GM18507 (cell line): ENCODE measurements at places on chromosomes 7 and 10.

DNA sequence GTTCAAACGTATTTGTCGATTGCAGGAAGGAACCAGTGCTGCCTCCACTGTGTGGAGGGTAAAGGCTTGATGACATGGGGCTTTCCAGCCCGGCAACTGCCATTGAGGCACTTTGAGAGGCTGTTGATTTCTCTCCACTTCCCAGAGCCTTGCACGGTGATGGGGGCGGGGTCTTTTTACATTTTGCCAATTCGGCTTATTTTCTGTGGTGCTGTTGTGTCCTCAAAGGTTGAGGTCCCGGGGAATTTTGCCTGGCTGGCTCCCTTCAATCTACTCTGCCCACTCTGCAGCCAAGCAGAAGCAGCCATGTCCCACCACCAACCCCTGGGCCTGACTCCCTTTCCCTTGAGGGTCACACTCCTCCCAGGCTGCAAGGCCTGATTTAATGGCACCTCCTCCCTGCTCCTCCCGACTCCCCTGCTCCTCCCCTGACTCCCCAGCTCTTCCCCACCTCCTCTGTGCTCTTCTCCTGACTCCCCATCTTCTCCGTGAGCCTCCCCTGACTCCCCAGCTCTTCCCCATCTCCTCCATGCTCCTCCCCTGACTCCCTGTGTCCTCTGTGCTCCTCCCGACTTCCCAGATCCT, 39.0 kb downstream of the OAT start:
- no peak for DNase-seq

GRCh38 chr10:98217801-98218200, 50.2 kb downstream of the LOXL4 start:
- DNase-seq, result no peak

DNA sequence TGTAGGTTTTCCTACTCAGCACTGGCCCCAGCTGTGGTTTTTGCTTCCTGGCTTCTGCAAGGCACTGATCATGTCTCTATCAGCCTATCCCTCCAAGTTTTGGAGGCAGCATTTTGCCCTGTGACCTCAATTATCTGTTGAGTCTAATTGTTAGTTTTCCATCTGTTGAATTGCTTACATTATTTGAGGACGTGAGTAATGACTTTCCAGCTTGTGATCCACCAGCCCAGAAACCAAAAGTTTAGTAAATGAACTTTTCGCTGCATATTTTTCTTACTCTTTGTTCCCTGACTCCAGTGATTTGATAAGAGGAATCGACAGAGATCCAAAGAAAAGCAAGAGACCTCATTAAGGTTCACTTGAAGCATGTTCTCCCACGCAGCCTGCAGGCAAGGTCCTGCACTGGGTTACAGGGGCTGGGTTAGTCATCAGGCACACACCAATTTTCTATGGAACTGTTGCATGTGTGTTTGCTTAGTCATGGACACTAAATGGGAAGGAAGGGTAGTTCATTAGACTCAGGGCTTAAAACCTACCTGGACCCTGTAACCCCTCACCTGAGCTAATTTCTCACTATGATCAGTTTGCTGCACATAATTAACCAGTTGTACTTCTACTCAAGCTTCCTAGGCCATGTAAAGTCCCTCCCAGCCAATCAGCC, 57.2 kb downstream of the AKR1E2 start:
- no peak for DNase-seq

GRCh38 chr7:114988755-114989375, 67.0 kb downstream of the MDFIC start:
- DNase-seq, result no peak

- DNase-seq, result no peak
Observed at GRCh38 chr10:60006062-60006461, 99.7 kb upstream of the CCDC6 start.

GRCh38 chr7:98286701-98287485, 5.4 kb downstream of the BRI3 start:
- DNase-seq, result no peak
